Sigmoid colon (tissue), 7 donors: ENCODE measurements at places on chromosomes 3 and 15.

- DNase-seq = no peak
Observed at GRCh38 chr15:98610991-98611390, 37.3 kb upstream of the IGF1R start.

- DNase-seq = no peak
Observed at GRCh38 chr15:79408041-79408440, 24.1 kb upstream of the MINAR1 start.

DNA sequence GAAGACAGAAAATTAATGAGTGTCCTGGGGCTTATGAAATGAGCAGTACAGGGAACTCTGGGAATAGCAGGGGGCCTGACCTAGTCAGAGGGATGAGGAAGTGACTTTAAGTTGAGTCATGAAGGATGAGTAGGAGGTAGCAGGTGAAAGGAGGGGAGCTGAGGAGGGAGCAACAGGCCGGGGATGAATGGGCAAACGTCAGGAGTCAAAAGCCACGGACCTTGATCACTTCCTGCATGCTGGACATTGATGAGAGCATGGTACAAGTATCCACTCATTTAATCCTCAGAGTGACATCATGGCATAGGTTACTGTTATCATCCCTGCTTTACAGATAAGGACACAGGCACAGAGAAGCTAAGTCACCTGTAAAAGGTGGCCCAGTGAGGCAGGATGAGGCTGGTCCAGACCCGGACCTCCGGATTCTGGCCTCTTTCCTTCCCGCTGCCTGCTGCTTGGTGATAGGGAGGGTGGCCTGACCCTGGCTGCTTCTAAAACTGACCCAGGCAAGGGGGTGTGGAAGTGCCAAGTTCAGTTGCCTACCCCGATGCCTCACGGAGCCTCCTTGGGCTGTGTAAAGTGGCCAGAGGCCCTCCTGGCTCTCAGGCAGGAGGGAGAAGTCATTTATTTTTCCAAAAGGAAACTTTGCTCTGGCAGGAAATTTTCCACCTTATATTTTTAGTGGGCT, 7.6 kb downstream of the CORO2B start:
- no peak for DNase-seq

DNA sequence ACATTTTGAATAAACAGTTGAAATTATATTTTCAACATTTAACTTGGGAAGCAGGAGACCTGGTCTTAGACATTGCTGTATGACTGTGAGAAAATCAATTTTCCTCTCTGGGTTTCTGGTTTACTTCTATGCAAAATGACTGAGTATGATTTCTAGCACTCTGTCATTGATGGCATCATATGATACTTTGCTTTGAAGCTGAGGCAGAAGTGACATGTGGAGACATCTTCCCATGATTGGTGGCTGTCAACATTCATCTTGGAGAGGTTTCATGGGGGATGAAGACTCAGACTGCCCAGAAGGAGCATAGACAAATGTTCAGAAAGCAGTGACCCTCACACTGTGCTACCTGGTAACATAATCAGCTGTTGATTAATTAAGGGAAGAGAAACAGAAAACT, 477.9 kb downstream of the PDCD6IP start:
- no peak for DNase-seq

DNA sequence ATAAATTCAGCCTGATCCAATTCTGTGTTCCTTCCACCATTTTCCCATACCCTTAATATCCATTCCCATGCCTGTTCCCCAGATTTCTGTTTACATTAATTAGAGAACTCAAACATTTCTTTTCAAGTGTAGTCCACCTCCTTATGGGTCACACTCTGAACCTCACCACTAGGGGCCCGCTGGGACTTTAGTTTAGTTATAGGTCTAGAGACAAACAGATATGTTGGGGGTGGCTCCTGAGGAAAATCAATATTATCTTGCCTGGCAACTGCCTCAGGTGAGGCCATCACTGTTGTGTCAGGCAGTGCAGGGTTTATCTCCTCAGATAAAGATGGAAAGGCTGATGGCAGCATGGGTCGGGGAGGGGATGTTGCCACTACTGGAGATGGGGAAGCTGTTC, 72.8 kb downstream of the CLDN1 start:
- DNase-seq = no peak

GRCh38 chr15:49163678-49164077, 6.4 kb upstream of the GALK2 start:
- no peak for DNase-seq

- DNase-seq = no peak
Observed at GRCh38 chr3:40340541-40341170, 31.1 kb downstream of the EIF1B start.

- no peak for DNase-seq
Observed at GRCh38 chr3:53588122-53588521, 93.7 kb downstream of the CACNA1D start.

GRCh38 chr3:34155108-34155507, 356.7 kb downstream of the PDCD6IP start:
- no peak for DNase-seq

DNA sequence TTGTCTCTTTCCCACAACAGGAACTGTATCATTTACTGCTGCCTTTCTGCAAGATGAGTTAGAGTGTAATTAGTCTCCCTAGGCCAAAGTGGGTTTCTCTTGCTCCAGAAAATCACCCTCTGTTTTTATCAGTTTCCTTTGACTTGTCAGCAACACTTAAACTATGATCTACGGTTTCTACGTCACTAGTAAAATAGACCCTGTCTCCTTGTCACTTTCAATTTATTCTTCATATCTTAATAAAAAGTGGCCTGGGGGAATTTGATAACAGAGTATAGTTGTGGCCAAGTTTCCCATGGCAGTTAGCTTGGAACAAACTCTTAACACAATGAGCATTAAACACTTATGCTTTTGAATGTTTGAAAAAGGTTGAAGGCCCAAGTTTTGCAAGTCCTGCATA, 79.6 kb downstream of the CGNL1 start:
- no peak for DNase-seq

- DNase-seq = no peak
Observed at GRCh38 chr3:25911525-25912295, 121.8 kb downstream of the OXSM start.

DNA sequence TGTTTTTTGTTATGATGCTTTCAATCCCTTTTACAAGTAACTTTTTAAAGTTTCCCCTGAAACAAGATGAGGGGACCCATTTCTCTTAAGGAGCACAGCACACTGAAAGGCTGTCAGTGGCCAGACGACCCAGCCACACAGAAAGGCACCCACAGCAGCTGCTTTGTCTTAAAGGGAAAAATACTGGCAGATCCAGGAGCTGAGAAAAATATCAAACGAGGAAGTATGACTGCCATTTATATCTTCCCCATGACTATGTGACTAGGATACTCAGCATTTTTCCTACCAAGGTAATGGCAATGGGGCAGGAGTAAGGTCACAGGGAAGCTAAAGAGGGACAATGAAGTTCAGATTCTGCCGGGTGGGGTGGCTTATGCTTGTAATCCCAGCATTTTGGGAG, 15.9 kb downstream of the ABCC5 start:
- no peak for DNase-seq

DNA sequence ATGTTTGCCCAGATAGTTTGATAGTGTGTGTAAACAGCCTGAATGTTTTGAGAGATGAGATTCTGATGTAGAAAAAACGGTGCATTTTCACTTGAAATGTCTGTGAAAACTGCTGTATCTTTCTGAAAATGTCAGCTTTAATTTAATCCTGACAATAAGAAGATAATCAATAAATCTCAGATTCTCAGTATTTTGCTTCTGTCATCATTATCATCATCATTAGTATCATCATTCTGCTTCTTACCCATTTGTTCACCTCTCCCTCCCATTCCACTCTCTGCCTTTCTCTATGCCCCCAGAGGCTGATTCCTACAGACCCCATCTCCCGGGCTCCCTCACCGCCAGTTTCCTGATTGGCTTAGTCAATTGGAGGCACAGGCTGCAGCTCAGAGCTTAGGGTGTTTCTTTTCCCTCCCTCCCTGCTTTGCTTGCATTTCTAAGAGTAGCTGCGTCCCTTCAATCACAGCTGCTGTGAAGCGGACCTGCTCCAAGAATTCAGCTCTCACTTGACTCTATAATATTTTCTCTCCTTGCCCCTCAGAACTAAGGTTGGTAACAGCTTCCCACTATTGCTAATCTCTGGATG, 8.2 kb upstream of the SNTN start:
- no peak for DNase-seq

DNA sequence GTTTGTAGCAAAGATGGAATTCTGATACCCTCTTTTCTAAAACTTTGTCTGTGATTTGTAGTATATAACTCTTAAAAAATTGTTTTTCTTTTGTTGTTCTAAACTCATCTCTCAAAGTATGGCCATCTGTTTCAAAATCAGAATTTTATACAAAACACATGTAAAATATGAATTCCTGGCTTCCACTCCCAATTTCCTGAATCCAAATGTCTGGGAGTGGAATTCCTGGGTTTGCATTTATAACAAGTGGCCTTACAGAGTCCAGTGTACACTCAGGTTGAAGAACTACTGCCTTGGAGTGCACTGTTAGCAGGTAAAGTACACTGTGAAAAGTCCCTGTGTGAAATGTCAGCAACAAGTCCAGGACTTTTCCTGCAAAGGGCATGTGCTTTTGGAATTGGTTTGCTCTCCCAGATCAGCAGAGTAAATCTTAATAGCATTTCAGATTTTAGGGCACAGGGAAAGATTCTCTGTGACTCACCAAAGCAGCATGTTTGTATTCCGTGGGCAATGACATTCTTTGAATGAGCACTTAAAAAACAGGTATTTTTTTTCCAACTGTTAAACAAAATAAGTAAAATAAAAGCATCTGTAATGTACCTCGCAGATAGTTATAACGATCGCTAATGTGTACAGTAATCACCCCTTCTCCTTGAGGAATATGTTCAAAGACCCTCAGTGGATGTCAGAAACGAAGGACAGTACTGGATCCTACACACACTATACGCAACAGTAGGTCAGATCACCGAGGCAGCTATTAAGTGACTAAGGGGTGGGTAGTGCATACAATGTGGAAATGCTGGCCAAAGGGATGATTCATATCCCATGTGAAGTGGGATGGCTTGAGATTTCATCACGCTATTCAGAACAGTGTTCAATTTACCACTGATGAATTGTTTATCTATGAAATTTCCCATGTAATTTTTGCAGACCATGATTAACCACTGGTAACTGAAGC, 2.0 kb upstream of the CLDN16 start:
- no peak for DNase-seq

- peak; percentile 74 for DNase-seq
Observed at GRCh38 chr15:60744826-60745460, 266.0 kb upstream of the ICE2 start.

DNA sequence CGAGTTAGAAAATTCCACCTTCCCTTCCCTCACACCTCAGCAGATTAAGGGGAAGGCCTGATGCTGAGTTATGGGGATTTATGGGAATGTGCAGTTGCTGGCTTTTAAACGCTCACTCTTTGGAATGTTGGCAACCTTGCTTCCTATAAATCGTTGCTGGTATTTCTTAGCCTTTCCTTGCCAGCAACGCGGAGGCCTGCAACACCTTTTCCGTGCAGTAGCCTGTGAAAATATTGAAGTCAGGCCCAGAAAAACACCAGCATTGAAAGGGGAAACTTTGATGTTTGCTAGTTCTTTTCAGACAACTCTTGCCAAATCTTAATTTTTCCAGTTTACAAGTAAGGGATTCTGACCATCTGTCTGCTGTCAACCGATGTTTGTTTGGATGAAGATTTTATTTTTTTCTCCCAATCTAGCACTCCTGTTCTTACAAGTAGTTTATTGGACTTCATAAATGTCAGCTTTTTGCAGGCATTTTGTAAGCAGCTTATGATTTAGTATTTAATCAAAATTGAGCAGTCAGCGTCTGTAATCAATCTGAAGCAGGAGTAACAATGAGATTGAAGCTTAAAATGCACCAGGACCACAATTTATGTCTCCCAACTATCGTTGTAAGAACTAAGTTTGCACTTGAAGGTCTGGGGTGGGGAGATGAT, 251.0 kb downstream of the RPLP1 start:
- DNase-seq = peak; percentile 73

- DNase-seq = no peak
Observed at GRCh38 chr15:45425135-45425534, 46.8 kb upstream of the GATM start.

DNA sequence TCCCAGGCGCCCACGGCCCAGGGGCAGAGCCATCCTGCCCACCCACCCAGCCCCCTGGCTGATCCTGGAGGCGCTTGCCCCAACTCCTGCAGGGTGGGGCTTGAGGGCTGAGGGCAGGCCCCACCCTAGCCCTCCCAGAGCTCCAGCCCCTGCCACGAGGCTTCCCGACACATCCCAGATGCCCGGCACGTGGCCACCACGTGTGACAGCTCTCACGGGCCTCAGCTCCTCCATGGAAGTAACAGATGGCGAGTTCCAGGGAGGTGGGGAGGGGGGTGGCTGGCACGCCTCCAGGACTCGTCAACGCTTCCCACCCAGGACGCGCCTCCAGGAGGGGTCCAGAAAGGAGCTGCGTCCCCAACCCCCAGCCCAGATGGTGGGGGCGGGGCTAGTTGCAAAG, 29.1 kb downstream of the PLXND1 start:
- no peak for DNase-seq

- peak; percentile 78 for DNase-seq
Observed at GRCh38 chr15:64430000-64430735, 30.2 kb upstream of the ZNF609 start.

DNA sequence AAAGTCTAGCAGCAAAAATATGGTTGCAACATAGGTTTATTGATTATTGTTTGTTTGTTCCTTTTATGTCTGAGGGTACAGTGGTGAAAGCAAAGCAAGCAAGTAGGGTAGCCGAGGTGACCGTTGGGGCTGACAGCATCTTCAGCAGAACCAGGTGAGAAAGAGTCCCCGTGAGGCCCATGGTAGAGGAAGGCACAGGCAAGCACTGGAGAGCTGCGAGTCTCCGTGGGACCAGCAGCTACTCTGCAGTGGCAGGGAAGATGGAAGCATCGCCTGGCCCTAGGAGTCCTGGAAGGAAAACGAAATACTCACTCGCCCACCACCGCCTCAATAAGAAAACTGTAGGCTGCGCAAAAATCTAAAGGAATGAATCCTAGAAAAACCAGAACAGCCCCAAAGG, 25.3 kb upstream of the GABRA5 start:
- DNase-seq = no peak

DNA sequence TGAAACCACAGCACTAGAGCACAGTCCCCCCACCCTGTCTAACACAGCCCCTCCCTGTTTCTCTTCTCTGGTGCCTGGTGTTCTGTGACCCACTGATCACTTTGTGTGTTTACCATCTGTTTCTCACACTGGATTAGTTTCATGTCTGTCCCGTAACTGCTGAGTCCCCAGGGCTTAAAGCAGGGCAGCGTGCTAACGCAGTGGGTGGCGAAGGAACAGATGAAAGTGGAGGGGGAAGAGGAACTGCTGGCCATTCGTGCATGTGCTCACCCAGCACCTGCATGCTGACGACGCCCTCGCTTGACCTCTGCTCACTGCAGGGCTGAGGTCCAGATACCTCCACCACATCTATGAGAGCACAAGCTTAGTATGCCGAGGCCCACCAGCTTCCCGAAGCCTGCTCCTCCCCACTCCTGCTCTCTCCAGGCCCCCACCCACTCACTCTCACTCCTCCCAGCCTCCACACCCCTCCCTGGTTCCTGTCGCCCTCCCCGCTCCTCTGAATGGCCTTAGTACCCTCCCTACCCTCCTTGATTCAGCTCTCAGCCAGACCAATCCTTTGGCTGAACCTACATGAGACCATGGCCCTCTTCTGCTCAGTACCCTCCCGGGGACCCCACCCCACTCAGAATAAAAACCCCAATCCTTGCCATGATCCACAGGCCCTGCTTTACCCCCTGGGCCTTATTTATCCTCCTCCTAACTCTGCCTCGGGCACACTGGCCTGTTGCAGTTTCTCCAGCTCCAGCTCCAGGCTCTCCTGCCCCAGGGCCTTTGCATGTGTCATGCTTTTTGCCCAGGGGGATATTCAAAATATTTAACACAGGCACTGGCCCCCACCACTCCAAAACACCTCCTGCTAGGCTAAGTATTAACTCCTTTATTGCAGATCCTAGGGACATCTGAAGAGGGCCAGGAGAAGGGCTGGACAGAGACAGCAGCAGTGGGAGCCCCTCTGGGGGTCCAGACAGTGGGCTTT, 15.1 kb upstream of the IQSEC1 start:
- DNase-seq = no peak
